ENCODE measurements at places on chromosomes 6 and 20. TPM values are rescaled to one million over a fixed set of nuclear protein-coding genes. Genes with fewer than 3 reads are reported as not detected.

Gene C2
- total RNA-seq: 0.24 TPM

Gene RIOK1
- total RNA-seq: 18.7 TPM

Gene BMP6
- total RNA-seq: 0.18 TPM

Gene TRIM38
- total RNA-seq: 6.0 TPM

GRCh38 chr20:44692932-44693480 lies 22.2 kb upstream of the CCN5 start:
- H3K27me3 ChIP-seq: peaks cover 2% of the 10 kb centered on the region
- H3K4me3 ChIP-seq: peak overlapping the region; percentile 45
- peak overlapping the region; percentile 86 for H3K27ac ChIP-seq
- H3K36me3 ChIP-seq: peaks cover 19% of the 10 kb centered on the region
- peak; percentile 95 for DNase-seq

DNA sequence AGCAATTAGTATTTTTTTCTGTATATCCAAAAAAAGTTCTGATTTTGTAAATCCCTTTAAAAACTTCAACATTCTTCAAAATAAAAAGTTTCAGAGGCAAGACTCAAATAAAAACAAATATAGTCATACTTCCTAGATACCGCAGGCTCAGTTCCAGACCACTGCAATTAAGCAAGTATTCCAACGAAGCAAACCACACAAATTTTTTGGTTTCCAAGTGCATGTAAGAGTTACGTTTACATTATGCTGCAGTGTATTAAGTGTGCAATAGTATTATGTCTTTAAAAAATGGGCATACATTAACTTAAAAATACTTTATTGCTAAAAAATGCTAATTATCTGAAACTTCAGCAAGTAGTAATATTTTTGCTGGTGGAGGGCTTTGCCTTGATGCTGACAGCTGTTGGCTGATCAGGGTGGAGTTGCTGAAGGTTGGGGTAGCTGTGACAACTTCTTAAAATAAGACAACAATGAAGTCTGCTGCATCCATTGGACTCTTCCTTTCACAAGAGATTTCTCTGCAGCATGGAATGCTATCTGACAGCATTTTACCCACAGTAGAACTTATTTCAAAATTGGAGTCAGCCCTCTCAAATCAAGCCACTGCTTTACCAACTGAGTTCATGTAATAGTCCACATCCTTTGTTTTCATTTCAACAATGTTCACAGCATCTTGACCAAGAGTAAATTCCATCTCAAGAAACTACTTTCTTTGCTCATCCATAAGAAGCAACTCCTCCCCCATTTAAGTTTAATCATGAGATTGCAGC lies 46.0 kb downstream of the PHIP start:
- DNase-seq: no peak
- no peak overlapping the region for H3K4me3 ChIP-seq
- H3K4me1 ChIP-seq: peaks cover 52% of the 10 kb centered on the region
- no peak overlapping the region for H3K27ac ChIP-seq

DNA sequence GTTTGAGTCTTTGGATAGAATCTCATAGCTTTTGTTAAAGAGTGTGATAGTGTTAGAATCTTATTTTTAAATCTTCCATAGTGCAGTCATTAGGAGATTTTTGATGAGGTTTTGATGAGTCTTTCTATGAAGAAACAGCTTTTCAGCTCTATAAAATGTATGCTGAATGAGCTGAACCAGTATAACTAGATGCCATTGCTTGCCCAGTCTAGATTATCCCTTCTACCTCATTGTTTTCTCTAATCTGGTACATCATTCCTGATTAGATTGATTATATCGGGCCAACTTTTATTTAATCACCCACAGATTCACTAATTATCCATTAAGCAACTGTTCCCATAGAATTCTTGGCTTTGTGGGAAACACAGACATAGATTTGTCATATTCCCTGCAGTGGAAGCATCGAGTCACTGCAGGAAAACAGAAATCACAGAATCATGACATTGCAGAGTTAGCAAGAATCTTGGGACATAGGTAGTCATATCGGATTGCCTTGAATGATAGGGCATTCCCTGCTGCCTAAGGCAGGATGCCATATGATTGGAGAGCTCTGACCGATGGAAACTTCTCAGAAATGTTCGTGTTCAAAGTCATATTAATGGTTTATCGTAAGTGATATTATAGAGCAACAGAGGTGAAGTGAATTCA lies 882.7 kb upstream of the FLRT3 start:
- no peaks in the 10 kb centered on the region for H3K36me3 ChIP-seq
- H3K4me1 ChIP-seq: no peaks in the 10 kb centered on the region
- DNase-seq: no peak

GRCh38 chr6:94953867-94954631 lies 623.3 kb upstream of the MANEA start:
- H3K36me3 ChIP-seq: no peaks in the 10 kb centered on the region
- H3K4me3 ChIP-seq: no peak overlapping the region
- DNase-seq: no peak
- no peaks in the 10 kb centered on the region for H3K4me1 ChIP-seq
- H3K27ac ChIP-seq: no peak overlapping the region

DNA sequence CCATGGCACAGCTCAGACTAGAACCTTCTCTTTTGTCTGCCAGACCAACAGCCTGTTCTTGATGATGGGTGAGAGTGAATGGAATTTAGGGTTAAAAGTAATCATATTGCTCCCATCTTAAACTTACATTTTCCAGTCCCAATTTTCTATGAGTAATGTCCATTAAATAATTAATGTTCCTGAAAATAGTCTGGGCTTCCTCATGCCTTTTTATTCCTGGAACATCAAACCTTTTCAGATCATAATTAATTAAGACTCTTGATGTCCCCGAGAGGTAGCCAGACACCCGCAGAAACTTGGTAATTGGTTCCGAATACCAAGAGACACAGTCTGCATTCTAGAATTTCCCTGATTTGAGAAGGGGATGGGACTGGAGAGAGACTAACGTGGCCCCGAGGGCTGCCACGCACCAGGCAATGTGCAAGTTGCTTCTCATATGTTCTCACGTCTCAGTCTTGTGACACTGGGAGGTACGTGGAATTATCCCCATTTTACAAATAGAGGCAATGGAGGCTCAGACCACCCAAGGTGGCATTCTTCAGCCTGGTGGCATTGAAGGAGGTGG lies 78.6 kb upstream of the TOX2 start:
- H3K27me3 ChIP-seq: peaks cover 4% of the 10 kb centered on the region
- DNase-seq: no peak
- no peak overlapping the region for H3K27ac ChIP-seq
- H3K36me3 ChIP-seq: no peaks in the 10 kb centered on the region
- H3K4me1 ChIP-seq: no peaks in the 10 kb centered on the region

- H3K36me3 ChIP-seq: peaks cover 16% of the 10 kb centered on the region
- H3K27me3 ChIP-seq: peaks cover 2% of the 10 kb centered on the region
- no peak for DNase-seq
- peaks cover 2% of the 10 kb centered on the region for H3K4me1 ChIP-seq
Observed at GRCh38 chr6:18076231-18076630, 46.2 kb downstream of the NHLRC1 start.

GRCh38 chr20:5402903-5403531 lies 86.3 kb upstream of the PROKR2 start:
- H3K27me3 ChIP-seq: peaks cover 4% of the 10 kb centered on the region
- H3K27ac ChIP-seq: no peak overlapping the region
- peak; percentile 9 for DNase-seq
- H3K4me3 ChIP-seq: no peak overlapping the region

- H3K4me1 ChIP-seq: no peaks in the 10 kb centered on the region
- no peaks in the 10 kb centered on the region for H3K27me3 ChIP-seq
Observed at GRCh38 chr6:143298071-143298470, 152.4 kb downstream of the ADAT2 start.

GRCh38 chr6:138570725-138571029 lies 71.4 kb upstream of the NHSL1 start:
- H3K4me1 ChIP-seq: no peaks in the 10 kb centered on the region
- H3K36me3 ChIP-seq: no peaks in the 10 kb centered on the region
- no peak overlapping the region for H3K27ac ChIP-seq

GRCh38 chr6:16168121-16168520 lies 39.2 kb downstream of the MYLIP start:
- H3K4me3 ChIP-seq: no peak overlapping the region
- H3K27me3 ChIP-seq: peaks cover 19% of the 10 kb centered on the region
- no peaks in the 10 kb centered on the region for H3K36me3 ChIP-seq
- no peaks in the 10 kb centered on the region for H3K4me1 ChIP-seq

DNA sequence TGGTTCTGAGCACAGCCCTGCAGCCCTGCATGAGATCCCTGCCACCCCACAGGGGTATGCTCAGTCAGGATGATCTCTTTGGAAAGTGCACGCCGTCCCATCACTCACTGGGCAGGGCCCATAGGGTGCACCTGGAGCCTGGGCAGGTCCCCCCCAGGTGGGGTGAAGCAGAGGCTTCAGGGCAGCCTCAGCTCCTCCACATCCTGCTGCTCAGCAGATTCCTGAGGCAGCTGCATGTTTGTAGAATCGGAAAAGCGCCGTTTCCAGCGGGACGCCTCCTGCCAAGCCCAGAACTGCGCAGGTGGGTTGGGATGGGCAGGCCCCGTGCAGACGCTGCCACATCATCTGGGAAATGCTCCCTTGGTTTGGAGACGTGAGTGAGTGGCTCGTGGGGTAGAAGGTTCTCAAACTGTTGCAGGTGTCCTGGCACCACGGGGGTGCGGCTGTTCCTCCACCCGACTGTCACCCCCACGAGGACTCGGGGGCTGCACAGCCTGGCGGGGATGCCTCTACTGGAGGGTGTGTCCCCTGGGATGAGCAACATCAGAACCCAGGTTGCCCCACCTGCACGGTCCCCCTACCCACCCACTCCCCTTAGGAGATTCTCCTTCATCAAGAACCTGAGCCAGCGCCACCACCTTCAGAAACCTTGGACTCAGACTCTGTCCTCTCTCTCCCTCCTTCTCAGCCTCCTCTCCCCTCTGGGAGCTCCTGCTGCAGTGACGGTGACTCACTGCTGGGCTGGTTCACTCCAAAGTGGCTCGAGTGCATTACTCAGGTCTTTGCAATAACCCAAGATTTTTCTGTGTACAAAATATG lies 334.1 kb downstream of the TAF4 start:
- peaks cover 8% of the 10 kb centered on the region for H3K4me1 ChIP-seq
- H3K27me3 ChIP-seq: peaks cover 3% of the 10 kb centered on the region
- H3K27ac ChIP-seq: no peak overlapping the region
- no peaks in the 10 kb centered on the region for H3K36me3 ChIP-seq

- H3K27me3 ChIP-seq: peaks cover 3% of the 10 kb centered on the region
- H3K4me3 ChIP-seq: no peak overlapping the region
- no peak for DNase-seq
- peaks cover 83% of the 10 kb centered on the region for H3K4me1 ChIP-seq
- peak overlapping the region; percentile 36 for H3K27ac ChIP-seq
- peaks cover 5% of the 10 kb centered on the region for H3K36me3 ChIP-seq
Observed at GRCh38 chr6:159979136-159979874, 10.4 kb downstream of the IGF2R start.

GRCh38 chr20:39092733-39093410 lies 130.7 kb downstream of the DHX35 start:
- no peak overlapping the region for H3K27ac ChIP-seq
- H3K36me3 ChIP-seq: 0 out of 2 replicates have a peak, but pooled peaks cover 4% of the 10 kb centered on the region
- no peaks in the 10 kb centered on the region for H3K4me1 ChIP-seq
- H3K4me3 ChIP-seq: no peak overlapping the region

- peak; percentile 30 for DNase-seq
- H3K27me3 ChIP-seq: no peaks in the 10 kb centered on the region
- H3K4me3 ChIP-seq: peak overlapping the region; percentile 61
Observed at GRCh38 chr6:44456070-44456965, 68.8 kb downstream of the CDC5L start.

DNA sequence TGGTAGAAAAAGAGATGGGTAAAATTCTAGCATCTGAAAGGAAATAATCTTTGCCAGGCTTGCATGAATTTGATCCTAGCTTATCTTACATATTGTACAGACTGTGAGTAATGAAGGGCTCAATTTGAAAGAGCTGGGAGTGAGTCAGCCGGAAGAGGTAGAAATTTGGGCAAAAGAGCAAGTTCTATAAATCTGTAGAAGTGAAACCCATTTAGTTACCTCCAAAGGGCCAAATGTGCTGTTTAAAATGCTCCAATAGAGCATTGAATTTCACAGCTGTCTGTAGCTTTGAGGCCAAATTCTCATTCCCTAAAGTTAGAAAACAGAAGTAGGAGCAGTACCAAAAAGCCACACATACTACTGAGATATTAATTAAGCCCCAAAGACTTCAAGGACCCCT lies 466.1 kb downstream of the BTBD3 start:
- DNase-seq: no peak
- no peaks in the 10 kb centered on the region for H3K4me1 ChIP-seq
- peaks cover 6% of the 10 kb centered on the region for H3K36me3 ChIP-seq
- H3K4me3 ChIP-seq: no peak overlapping the region
- no peak overlapping the region for H3K27ac ChIP-seq

DNA sequence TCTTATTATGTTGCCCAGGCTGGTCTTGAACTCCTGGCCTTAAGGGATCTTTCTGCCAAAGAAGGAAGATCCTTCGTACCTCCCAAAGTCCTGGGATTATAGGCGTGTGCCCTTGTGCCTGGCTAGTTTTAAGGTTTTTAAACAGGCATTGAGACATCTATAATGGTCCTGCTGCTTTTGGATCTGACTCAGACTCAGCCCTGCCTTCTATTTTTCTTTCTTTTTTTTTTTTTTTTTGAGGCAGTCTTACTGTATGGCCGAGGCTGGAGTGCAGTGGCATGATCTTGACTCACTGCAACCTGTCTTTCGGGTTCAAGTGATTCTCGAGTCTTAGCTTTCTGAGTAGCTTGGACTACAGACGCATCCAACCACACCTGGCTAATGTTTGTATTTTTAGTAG lies 73.7 kb downstream of the PHF20 start:
- no peaks in the 10 kb centered on the region for H3K4me1 ChIP-seq
- H3K27me3 ChIP-seq: peaks cover 3% of the 10 kb centered on the region
- DNase-seq: no peak
- no peak overlapping the region for H3K27ac ChIP-seq
- no peak overlapping the region for H3K4me3 ChIP-seq

GRCh38 chr6:149334682-149335160 lies 17.2 kb downstream of the TAB2 start:
- H3K27me3 ChIP-seq: peaks cover 1% of the 10 kb centered on the region
- peak overlapping the region; percentile 73 for H3K27ac ChIP-seq
- peak; percentile 73 for DNase-seq
- H3K4me1 ChIP-seq: peaks cover 83% of the 10 kb centered on the region
- H3K4me3 ChIP-seq: peak overlapping the region; percentile 51
- peaks cover 14% of the 10 kb centered on the region for H3K36me3 ChIP-seq
